ENCODE measurements at places on chromosomes 3 and 15.

GRCh38 chr15:76875911-76876310 lies 29.2 kb downstream of the SCAPER start:
- DNase-seq = no peak

DNA sequence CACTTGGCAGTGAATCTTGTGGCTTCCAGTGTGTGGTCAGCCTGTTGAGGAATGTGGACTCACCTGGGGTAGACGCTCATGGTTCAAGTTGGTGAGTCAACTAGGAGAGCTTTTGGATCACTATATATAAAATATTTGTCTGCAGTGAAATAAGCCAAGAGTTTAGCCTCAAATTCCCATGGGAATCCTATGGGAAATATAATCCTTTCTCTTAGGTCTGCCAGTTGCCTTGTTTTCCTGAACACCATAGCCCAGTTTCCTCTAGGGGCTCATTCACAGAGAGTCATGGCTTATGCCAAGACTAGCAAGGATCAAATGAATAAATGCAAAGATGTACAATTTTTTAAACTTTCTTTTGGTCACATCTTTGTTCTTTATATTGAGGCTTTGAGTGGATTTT lies 100.1 kb upstream of the NPHP3 start:
- no peak for DNase-seq

GRCh38 chr15:76501726-76502125 lies 165.2 kb downstream of the ISL2 start:
- DNase-seq = peak; percentile 14

- DNase-seq = no peak
These were observed 59.3 kb upstream of the UBE2E1 start for GRCh38 chr3:23746441-23746840.

DNA sequence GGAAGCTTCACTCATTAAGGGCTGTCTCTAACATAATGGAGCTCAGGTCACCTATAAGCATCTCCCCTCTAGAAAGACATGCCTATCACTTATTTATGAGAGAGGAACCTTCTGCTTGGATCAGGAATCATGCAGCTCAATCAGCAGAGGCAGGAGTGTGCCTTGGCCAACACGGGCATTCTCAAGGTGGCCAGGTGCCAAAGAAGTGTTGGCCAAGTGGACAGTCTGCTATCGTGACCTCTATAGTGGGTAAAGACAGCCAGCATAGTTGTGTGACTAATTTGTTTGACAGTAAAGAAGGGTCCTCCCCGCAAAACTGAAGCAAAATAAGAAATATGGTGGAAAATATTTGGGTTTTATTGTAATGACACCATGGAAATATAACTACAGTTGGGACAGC lies 14.7 kb upstream of the AGTR1 start:
- DNase-seq = no peak

DNA sequence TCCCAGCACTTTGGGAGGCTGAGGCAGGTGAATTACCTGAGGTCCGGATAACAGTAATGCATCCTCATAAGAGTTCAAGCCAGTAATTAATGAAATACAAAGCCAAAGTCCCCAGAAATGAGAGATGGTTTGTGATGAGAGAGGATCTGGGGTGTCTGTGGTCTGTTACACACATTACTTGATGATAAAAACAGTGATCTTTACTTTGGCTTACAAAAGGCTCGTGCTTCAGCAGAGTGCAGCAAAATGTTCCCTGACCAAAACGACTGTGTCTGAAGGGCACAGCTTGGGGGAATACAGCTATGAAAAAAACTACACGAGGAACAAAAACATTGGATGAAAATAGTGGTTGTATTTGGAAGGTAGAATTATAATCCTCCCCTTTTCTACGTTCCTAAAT lies 40.9 kb downstream of the CRTC3 start:
- DNase-seq = no peak

GRCh38 chr15:78625606-78626280 lies 4.9 kb upstream of the CHRNA3 start:
- no peak for DNase-seq

DNA sequence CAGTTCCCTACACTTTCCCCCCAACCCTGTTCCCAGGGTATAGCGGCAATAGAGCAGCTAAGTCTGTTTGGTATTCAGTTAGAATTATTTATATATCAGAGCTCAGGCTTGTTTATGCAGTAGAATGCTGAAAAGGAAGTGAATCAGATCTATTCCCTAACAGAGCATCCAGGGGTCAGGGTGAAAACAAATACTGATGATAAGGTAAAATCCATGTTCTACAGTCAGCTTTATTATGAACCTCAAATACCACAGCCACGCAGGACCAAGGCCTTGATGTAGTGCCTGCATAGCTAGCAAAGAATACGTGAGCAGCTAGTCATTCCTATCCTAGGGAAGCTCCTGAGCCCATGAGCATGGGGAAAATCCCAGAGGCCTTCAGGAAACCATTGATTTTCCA lies 229.7 kb upstream of the ICE2 start:
- DNase-seq = peak; percentile 16

GRCh38 chr3:15755181-15755580 lies 42.6 kb downstream of the ANKRD28 start:
- DNase-seq = no peak

- DNase-seq = no peak
These were observed 91.3 kb downstream of the RAB11A start for GRCh38 chr15:65960586-65960985.

DNA sequence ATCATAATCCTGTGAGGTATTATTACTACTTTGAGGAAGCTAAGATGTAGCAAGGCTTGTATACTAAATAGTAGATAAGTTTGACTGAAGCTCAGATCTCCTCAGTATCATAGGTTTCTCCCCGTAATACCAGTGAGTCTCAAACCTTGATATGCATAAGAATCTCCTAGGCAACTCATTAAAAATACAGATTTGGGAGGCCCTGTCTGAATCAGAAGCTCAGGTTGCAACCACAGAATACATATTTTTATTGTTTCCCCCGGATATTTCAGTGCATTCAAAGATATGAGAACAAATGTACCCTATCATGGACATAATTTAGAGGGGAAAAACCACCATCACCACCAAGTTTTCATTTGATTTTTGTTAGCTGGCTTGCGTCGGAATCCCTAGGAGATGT lies 242.1 kb upstream of the C2CD4B start:
- no peak for DNase-seq

GRCh38 chr3:23668430-23668904 lies 137.3 kb upstream of the UBE2E1 start:
- DNase-seq = peak; percentile 78

DNA sequence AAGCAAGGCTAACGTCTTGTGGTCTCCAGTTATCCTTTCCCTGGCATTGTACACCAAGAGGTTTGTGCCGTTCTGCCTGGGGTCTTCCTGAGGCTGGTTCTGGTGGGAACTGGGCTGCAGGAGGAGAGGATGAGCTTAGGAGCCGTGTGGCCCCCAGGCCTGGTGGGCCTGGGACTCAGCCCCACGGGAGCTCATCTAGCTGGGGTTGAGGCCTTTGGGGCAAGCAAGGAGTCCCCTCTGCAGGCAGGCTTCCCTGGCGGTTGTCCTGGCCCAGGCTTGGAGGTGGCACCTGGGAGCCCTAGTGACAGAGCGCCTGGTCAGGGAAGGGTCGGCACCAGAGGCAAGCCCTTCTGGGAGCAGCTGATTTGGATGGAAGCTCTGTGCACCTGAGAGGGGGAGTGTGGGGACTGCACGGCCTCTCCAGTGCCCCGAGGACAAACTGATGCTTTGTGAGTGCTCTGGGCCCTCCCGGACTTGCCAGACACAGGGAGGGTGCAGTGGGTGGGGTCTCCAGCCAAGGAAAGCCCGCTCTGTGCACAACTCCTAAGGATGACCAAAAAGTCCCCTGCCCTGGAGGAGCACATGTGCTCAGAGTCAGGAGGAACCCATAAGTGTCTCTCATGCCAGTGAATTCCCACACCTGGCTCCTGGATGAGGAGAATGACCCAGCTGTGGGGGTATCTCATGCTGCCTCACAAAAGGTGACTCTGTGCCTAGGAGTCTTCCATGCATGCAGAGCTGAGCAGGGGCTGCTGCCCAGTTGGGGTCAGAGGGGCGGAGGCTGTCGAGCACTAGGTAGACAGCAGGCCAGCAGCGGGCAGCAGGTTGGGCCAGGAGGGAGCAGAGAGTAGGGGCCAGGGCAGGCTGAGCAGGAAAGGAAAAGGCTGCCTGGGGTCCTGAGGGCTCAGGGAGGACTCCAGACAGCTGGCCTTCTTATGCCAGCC lies 2.7 kb downstream of the PAK6 start:
- DNase-seq = no peak

- DNase-seq = no peak
These were observed 37.9 kb downstream of the ATP1B3 start for GRCh38 chr3:141914311-141914710.

DNA sequence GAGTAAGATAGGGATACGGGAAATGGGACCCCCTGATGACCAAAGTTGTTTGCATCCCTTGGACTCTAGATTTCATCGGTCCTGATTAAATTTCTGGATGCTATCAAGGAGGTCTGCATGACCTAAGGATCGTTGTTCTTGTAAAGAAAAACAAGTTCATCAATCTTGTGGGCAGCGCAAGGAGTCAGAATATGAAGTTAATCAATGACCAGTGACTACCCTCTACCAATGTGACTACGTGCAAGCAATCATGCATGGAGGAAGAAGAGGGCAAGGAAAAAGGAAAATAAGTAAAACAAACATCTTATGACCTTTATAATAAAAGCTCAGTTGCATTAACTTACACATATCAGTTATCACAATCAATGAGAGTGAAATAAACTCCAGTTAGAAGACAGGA lies 139.7 kb downstream of the RTP4 start:
- DNase-seq = no peak

DNA sequence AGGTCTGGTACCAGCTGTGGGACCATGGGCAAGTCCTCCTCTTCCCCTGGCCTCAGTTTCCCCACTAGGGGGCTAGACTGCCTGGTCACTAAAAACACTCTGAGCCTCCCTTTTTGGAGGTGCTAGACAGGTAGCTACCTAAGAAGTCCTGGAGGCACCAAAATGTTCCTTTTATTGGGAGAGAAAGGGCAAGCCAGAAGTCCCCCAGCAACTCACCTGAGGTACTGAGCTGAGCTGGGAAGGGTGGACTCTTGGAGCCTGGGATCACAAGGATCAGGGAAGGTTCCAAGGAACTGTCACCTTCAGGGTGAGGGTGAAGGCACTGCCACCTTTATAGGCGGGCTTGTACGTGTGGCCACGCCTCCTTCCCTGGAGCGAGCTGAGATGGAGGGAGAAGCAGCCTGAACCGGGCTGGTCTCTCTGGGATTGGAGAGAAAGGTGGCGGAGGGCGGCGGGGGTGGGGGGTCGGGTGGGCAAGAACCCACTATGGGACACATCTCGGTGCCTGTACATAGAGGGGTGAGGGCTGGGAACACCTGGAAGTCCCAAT lies at the start of gene CYP1A1:
Gene CYP1A1 (minus strand): TSS at position 304 of the 550 bp plus-strand sequence. CDS start 2,431 bp downstream, outside the sequence.
- DNase-seq = no peak

Data from GM03348 (cell line).